ENCODE measurements at places on chromosomes 11 and 22.

- DNase-seq, result no peak
Observed at GRCh38 chr11:34203377-34203871, 98.0 kb downstream of the NAT10 start.

DNA sequence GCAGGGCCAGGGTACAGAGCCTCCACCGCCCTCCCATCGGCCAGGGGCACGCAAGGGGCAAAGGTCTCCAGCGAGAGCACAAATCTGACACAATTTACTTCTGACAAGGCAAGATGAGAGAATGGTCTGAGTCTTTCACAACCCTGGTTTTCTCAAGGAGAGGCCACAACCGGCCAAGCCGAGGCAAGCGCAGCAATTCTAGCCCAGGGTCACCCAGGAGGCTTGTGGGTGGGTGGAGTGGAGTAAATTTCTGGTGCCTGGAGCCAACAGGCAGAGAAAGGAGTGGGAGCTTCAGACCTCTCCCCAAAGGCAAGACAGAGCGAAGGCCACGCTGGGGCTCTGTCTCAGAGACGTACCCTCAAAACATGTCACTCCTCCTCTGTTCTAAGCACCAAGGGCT is 9.3 kb downstream of the LARGE2 start:
- no peak for DNase-seq

- no peak for DNase-seq
Observed at GRCh38 chr11:68255526-68255925, 16.2 kb downstream of the C11orf24 start.

- DNase-seq, result no peak
Observed at GRCh38 chr22:40387746-40388145, 17.4 kb downstream of the SGSM3 start.

DNA sequence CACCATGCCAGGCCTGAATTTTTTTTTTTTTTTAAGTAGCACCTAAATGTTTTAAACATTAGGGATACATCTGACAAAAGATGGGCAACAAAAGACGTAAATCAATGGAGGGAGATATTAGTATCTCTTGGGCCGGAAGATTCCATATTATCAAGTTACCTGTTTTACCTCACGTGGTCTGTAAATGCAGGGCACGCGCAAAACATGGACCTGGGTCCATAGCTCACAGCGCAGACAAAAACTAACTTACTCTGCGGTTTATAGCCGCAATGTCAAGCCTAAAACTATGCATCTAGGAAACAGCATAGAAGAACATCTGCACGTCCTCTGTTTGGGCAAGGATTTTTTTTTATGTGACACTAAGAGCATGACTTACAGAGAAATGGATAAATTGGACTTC is 31.5 kb upstream of the PANX2 start:
- no peak for DNase-seq

DNA sequence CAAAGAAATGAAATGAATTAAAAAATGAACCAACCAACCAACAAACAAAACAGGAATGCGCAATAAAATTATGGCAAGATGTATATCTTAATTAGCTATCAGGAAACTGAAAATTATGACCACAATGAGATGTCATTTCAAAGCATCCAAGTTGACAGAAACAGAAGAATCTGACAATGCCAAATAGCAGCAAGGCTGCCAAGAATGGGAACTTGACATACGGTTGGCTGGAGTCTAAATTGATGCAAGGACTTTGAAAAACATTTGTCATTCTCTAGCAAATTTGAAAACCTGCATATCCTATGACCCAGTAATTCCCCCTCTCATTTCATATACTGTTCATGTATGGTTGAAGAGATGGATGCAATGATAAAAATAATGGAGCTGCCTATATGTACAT is 1262.6 kb downstream of the TBC1D22A start:
- DNase-seq, result no peak

GRCh38 chr11:62223095-62223494 is 14.6 kb downstream of the SCGB2A1 start:
- DNase-seq, result no peak

GRCh38 chr11:87251560-87251959 is 213.8 kb downstream of the TMEM135 start:
- no peak for DNase-seq

DNA sequence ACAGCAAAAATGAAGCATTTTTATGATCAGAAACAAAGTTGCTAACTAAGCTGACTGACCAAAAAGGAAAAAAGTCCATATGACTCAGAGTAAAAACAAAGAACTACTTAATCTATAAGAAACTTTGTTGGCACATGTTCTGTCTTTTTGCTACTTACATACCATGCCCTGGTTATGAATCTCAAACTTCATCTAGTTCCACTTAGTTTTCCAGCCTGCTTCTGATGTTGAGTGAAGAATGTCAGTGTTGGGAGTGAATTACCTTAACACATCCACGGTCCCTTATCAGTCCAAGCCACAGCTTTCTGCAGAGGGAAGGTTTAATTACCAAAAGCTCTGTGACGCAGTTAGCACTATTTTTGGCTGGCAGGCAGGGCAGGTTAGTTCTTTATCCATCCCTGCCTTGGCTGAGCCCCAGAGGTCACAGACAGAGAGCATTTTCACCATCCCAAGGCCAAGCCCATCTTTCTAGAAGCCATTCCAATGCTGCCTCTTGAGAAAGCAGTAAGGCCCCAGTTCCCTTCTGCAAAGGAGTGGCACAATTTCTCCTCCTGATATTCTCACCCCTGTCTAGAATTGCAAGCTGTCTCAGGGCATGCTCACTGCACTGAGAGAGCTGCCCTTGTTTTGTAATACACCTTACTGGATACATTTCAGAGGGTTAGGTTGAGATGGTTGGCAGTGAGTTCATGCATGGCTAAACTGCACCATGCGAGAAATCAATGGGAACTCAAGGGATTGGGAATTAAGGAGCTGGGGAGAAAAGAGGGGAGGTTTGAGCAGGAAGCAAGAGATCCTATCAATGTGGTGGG is 67.1 kb downstream of the SLC1A2 start:
- no peak for DNase-seq

DNA sequence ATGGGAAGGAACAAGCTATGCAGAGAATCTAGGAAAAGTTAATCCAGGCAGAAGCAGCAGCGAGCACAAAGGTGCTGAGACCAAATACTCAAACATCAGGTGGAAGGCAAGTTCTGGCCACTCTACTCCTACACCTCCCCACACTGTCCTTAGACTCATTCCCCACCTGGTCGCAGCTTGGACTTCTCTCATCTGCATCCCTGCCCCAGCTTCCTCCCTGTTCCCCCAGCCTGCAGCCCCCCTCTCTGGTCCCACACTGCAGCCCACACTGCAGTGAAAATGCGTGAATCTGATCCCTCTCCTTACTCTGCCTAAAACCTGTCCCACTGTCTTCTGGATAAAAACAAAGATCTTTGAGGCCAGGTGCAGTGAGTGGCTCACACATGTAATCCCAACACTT is 9.1 kb downstream of the TPBGL start:
- no peak for DNase-seq

DNA sequence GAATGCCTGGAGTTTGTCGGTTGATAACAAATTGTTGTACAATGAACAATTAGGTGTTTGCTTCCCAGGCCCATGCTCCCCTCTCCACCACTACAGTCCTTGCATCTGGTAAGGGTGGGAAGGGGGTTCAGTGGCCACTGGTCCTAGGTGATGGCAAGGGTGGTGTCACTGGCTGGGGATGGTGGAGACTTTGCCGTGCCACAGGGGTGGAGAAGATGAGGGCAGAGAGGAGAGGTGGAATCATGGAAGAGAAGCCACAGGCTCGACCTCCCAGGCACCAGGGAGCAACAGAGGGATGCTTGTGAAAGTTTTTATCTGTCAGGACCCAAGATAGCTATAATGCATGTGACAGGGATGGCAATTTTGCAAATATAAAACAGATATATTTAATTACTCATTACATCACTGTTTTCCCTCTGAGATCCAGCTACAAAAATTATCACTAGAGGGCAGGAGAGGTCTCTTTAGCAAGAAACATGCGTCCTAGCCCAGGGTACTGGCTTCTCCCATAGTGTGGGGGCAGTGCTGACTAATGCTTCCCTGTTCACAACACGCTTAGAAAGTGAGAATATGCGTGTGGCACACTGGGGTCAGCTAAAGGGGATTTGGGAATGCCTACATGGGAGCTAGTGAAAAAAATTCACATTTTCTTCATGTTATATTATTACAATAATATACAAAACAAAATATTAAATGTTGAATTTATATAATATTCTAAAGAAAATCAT is 49.0 kb upstream of the AMPD3 start:
- peak; percentile 64 for DNase-seq

DNA sequence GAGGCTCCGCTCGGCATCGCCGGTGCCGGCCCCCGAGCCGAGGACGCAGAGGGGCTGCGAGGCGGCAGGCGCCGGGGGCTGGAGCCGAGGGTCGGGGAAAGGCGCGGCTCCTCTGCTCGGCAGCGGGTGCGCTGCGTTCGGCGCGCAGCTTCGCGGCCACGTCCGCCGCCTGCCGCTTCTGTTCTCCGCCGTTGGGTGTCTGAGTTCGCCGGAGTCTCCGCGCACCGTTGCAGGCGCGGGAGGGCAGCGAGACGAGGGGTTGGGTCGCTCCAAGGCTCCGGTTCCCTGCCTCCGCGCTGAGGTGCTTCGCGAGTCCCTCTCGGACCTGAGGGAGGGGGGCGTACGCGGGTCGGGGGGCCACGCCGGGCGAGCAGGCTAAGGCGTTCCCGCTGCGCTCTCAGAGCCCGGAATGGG is 347 bp downstream of the MN1 start:
- DNase-seq, result peak; percentile 14

- DNase-seq, result no peak
Observed at GRCh38 chr11:101915791-101916291, 481 bp downstream of the ANGPTL5 start.

DNA sequence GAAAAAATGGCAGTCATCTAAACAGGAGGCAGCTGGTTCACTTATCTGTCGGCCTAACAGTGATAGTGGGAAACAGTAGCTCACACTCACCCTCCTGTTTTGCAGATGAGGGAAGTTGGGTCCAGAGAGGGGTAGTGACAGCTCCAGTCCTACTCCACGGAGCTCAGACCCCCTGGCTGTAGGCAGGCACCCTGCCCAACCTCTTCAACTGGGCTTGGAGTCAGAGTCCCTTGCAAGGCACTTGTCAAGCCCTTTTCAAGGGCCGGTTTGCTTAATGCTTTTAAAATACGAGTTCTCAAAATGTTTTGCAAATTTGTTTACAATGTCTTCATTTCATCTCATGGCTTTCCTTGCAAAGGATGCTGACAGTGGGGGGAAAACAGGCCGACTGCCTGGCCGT is 75.1 kb downstream of the BMAL1 start:
- DNase-seq, result no peak

DNA sequence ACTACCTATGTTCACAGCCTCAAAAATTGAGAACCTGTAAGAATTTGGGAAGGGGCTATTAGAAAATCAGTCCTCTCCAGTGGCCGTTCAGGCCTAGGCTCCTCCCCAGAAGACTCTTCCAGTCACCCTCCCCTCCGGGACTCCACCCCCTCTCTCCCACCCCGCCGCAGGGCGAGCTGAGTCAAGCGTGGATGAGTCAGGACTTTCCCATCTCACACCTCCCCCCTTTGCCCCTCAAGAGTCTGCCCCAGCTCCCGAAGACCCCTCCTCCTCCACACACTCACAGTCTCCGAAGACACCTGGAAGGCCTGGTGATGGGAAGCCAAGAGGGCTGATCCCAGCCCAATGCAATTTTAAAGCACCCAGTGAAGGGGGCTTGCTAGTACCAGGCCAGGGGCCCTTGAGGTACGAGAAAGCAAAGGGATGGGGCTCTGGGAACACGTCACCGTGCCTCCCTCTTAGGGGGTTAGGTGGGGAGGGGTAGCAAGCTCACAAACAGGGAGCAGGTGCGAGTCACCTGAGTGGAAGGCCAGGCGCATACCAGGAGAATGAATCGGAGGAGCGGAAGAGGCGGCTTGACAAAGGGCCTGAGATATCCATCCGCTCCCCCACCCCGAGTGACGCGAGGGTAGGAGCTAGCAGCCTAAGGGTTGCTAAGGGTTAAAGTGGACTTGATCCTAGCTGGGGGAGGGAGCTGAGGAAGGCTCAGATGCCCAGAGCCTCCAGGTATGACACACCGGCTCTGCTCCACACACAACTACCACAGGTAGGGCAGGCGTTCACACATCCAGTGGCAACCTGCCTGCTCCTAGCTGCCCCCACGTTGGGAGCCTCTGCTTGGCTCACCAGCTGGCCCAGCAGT is 13.6 kb downstream of the BCL9L start:
- peak; percentile 83 for DNase-seq

DNA sequence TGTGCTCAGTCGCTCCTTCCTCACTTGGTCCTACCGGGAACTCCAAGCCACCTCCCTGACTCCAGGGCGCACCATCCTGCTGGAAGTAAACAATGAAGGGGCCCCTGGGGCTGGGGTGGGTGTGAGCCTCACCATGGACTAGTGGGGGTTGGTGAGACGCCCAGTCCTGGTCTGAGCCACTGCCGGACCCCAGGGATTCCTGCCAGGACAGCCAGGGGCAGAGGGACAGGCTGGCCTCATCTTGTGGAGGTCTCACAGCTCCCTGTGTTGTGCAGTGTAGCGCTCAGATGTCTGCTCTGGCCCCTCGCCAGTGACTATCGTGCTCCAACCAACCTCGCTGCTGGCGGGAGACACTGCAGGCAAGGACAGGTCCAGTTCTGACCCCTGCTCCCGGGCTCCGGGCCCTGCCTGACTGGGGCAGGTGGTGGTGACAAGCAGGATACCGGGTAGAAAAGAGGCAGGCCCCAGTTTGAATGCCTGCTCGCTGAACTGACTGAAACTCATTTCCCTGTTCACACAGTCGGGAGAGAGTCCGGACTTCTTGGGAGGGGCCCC is 1021.4 kb downstream of the BRD1 start:
- DNase-seq, result no peak

DNA sequence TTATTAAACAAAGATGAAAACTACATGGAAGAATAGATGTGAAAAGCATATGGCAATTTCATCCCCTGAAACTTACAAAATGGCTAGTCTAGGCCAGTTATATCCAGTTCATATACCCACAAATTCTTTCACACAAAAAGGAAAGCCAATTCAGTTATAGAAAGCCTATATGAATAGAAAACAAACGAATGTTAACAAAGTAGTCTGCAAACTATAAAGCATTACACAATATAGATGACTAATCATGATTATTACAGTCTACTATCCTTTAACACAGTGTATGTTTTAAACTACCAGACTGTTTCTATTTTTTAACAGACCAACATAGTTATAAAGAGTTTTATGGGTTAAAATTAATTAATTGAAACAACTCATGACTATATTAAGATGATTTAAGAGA is 12.1 kb downstream of the DCUN1D5 start:
- no peak for DNase-seq

Measured in stimulated activated CD4-positive, alpha-beta T cell treated with anti-CD3 and anti-CD28 coated beads, Interleukin-4, amount 100 ng/mL, for 24 hours (primary cell).